Activated CD4-positive, alpha-beta T cell treated with anti-CD3 and anti-CD28 coated beads for 36 hours (primary cell): ENCODE measurements at places on chromosomes 6 and 20. TPM values are rescaled to one million over a fixed set of nuclear protein-coding genes. Genes with fewer than 3 reads are reported as not detected.

COL9A1 gene
- total RNA-seq: not detected

TAF11 gene
- total RNA-seq: 32.3 TPM

SLC12A5 gene
- 0.49 TPM for total RNA-seq

PRDM13 gene
- not detected for total RNA-seq

HSPA1L gene
- total RNA-seq: 2.2 TPM

TMEM151B gene
- not detected for total RNA-seq

IRF4 gene
- 601 TPM for total RNA-seq

DNA sequence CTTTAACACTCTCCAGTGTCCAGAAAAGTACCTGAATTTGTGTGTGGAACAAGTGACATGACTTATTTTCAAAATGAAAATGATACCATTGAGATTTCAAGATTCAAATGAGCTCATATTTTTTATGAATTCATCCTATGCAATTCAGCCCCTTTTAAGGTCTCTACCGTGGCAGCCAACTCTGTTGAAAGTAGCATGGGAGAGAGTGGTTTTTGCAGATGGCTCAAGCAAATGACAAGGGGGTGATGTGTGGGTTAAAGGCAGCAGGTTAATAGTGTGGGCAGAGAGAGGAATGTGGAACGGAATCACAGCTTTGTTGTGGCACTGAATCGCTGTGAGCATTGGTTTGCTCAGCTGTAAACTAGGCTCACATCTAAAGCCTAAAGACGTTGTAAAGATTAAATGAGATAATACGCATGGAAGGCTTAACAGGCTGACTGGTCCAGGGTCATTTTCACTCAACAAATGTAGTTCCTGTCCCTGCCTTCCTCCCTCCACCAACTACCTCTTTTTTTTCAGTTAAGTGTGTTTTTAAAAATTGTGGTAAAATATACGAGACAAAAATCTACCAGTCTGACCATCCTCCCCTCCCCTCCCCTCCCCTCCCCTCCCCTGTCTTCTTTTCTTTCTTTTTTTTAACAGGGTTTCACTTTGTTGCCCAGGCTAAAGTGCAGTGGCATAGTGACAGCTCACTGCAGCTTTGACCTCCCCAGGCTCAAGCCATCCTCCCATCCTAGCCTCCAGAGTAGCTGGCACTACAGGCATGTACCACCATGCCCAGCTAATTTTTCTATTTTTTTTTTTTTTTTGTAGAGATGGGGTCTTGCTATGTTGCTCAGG lies 114.7 kb upstream of the ZNF217 start:
- H3K36me3 ChIP-seq: no peaks in the 10 kb centered on the region
- no peaks in the 10 kb centered on the region for H3K27me3 ChIP-seq
- H3K4me3 ChIP-seq: peak overlapping the region; percentile 59

GRCh38 chr20:53981752-53982437 lies 88.5 kb downstream of the BCAS1 start:
- H3K27me3 ChIP-seq: peaks cover 10% of the 10 kb centered on the region
- H3K4me1 ChIP-seq: peaks cover 9% of the 10 kb centered on the region
- no peak overlapping the region for H3K27ac ChIP-seq
- no peaks in the 10 kb centered on the region for H3K36me3 ChIP-seq
- no peak overlapping the region for H3K4me3 ChIP-seq

- peaks cover 2% of the 10 kb centered on the region for H3K36me3 ChIP-seq
- H3K27me3 ChIP-seq: no peaks in the 10 kb centered on the region
- H3K4me3 ChIP-seq: no peak overlapping the region
- peaks cover 24% of the 10 kb centered on the region for H3K4me1 ChIP-seq
- no peak overlapping the region for H3K27ac ChIP-seq
- no peak for DNase-seq
Measured at GRCh38 chr6:11120271-11121005, 8.9 kb upstream of the ERVFRD-1 start.

DNA sequence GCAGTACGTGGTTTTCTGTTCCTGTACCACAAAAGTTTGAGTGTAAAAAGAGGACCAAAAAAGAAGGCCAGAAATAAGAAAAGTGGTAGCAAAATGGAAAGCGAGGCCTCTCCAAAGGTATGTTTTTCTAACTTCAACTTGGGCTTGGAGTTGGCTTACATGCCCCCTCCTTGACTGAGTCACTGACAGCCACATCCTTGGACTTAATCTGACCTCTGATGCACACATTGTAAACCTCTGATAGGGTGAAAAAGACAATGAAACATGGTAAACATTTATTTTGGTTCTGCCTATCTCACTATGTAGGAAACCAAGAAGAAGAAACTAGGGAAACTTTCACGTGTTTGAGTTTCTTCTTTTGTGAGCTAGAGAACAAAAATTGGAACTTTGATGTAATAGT lies 503.2 kb upstream of the ID4 start:
- no peak for DNase-seq
- no peak overlapping the region for H3K27ac ChIP-seq
- H3K27me3 ChIP-seq: no peaks in the 10 kb centered on the region
- no peak overlapping the region for H3K4me3 ChIP-seq
- no peaks in the 10 kb centered on the region for H3K36me3 ChIP-seq

DNA sequence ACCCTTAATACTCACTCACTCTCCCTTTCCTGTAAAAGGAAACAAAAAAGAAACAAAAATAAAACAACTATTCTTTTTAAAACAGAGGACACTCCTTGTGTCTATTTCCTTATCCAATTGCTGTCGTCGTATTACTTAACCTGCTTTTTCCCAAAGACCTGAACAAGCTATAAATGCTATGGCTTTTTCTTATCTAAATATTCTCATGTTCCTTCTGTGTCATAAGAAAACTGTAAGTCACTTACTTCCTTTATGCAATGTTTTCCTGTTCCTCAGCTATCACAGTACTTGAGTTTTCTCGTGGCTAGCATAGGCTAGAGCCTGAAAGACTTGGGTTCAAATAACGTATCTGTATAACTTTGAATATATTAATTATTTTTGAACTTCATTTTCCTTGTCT lies 99.2 kb downstream of the IRAK1BP1 start:
- DNase-seq: no peak
- no peak overlapping the region for H3K4me3 ChIP-seq
- peaks cover 43% of the 10 kb centered on the region for H3K36me3 ChIP-seq
- H3K27ac ChIP-seq: no peak overlapping the region

GRCh38 chr6:148969603-148970061 lies 222.8 kb downstream of the UST start:
- DNase-seq: no peak
- H3K27me3 ChIP-seq: peaks cover 10% of the 10 kb centered on the region
- H3K27ac ChIP-seq: no peak overlapping the region
- no peak overlapping the region for H3K4me3 ChIP-seq

- H3K4me3 ChIP-seq: no peak overlapping the region
- no peak for DNase-seq
- no peaks in the 10 kb centered on the region for H3K27me3 ChIP-seq
- H3K36me3 ChIP-seq: peaks cover 48% of the 10 kb centered on the region
Measured at GRCh38 chr20:1383623-1384404, 9.0 kb downstream of the FKBP1A start.

DNA sequence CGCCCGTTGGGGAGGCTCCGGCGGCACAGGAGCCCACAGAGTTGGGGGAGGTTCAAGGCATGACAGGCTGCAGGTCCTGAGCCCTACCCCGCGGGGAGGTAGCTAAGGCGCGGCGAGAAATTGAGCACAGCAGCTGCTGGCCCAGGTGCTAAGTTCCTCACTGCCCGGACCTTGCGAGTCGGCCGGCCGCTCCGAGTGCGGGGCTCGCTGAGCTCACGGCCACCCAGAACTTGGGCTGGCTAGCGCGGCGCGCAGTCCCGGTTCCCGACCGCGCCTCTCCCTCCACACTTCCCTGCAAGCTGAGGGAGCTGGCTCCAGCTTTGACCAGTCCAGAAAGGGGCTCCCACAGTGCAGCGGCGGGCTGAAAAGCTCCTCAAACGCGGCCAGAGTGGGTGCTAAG lies 23.9 kb upstream of the KIF13A start:
- no peaks in the 10 kb centered on the region for H3K4me1 ChIP-seq
- H3K27ac ChIP-seq: no peak overlapping the region
- H3K36me3 ChIP-seq: no peaks in the 10 kb centered on the region
- no peak overlapping the region for H3K4me3 ChIP-seq
- DNase-seq: no peak

GRCh38 chr6:125700581-125701353 lies 48.7 kb upstream of the HEY2 start:
- no peak for DNase-seq
- no peaks in the 10 kb centered on the region for H3K4me1 ChIP-seq
- H3K27me3 ChIP-seq: peaks cover 3% of the 10 kb centered on the region
- H3K4me3 ChIP-seq: no peak overlapping the region

DNA sequence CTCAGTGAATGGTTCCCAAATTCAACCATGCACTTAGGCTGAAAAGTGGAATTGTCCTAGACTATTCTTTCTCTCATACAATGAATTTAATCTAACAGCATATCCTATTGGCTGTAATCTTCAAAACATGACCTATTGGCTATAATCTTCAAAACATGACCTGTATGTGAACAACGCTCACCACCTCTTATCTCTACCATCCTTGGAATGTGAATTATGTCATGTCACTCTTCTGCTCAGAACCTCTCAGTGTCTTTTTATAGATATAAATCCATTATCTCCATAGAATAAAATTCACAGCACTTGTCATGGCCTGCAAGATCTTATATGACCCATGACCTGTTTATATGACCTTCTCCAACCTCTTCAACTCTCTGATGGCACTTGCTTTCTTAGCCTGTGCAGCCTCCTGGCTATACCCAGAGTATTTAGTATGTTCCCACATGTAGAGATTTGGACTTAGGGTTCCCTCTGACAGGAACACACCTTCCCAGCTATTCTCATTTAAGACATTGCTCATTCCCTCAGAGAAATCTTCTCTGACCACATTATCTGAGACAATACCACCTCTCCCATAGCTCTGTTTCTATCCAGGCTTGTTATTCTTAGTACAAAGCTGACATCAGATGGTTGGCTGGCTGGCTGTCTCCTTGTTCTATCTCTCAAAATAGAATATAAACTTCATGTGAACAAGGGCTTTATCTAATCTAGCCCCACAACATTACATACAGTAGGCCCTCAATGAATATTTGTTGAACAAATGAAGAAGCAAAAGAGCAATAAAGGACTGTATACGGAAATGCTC lies 275.0 kb upstream of the PREP start:
- H3K27ac ChIP-seq: no peak overlapping the region
- H3K36me3 ChIP-seq: no peaks in the 10 kb centered on the region
- DNase-seq: no peak
- H3K4me1 ChIP-seq: no peaks in the 10 kb centered on the region

DNA sequence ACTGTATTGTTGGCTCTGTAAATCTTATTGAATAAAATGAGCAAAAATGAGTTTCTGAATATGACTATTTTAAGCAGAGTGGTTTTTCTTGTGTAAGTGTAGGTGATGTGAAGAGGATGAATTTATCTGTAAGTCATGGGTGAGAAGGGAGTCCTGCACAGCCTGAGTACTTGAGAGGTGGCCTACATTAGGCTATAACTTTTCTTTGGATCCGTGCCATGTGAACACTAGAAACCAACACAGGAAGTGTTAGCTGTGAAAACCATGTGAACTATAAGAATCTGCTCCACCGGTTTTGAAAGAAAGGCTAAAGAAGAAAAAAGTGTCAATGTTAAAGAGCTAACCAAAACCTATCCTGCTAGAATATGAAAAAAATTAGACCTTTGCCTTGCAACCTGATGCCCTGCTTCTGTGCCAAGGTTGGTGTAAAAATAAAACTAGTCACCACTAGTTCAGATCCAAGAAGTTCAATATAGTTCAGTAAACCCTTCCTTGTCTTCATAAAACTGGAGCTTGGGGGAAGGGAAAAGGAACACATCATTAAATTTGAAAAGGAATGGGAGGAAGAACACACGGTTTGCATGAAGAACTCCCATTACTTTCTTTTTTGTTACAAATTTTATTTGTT lies 21.3 kb downstream of the PLCB1 start:
- no peak overlapping the region for H3K4me3 ChIP-seq
- no peaks in the 10 kb centered on the region for H3K36me3 ChIP-seq
- no peaks in the 10 kb centered on the region for H3K27me3 ChIP-seq
- no peak for DNase-seq
- peak overlapping the region; percentile 48 for H3K27ac ChIP-seq

DNA sequence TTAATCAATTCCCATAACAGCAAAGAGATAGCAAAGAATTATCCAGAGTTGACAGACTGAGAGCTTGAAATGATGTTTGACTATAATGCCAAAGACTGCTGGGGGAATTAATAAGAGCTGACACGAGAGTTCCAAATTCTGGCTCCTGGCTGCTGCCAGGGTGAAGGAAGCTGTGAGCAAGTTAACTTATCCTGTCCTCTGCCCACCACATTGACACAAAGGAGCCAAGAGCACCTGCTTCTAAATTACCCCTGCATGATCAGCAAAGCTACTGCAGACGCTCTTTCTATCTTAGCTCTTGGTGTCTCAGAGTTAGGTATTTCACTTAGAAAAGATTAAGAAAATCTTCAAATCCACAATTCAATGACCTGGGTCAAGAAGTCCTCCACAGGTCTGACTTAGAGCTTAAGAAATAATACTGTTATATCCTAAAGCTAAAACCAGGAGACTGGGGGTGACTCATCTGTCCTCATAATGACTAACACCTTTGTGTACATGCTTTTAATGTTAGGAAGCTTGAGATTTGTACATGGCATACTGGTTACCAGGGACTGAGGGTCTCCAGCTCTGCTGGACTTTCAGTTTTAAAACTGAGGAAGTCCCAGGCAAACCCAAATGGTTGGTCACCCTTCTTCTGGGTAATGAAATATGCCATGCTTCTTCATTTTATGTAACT lies 13.2 kb upstream of the FRK start:
- no peaks in the 10 kb centered on the region for H3K36me3 ChIP-seq
- peaks cover 12% of the 10 kb centered on the region for H3K27me3 ChIP-seq
- H3K4me3 ChIP-seq: no peak overlapping the region

- no peaks in the 10 kb centered on the region for H3K4me1 ChIP-seq
- no peak for DNase-seq
- no peaks in the 10 kb centered on the region for H3K36me3 ChIP-seq
- H3K27ac ChIP-seq: no peak overlapping the region
- H3K27me3 ChIP-seq: peaks cover 8% of the 10 kb centered on the region
Measured at GRCh38 chr20:48385114-48385513, 442.7 kb downstream of the PREX1 start.

GRCh38 chr6:105058846-105059245 lies 101.9 kb downstream of the LIN28B start:
- no peak overlapping the region for H3K4me3 ChIP-seq
- H3K4me1 ChIP-seq: no peaks in the 10 kb centered on the region
- no peak for DNase-seq
- H3K36me3 ChIP-seq: no peaks in the 10 kb centered on the region

DNA sequence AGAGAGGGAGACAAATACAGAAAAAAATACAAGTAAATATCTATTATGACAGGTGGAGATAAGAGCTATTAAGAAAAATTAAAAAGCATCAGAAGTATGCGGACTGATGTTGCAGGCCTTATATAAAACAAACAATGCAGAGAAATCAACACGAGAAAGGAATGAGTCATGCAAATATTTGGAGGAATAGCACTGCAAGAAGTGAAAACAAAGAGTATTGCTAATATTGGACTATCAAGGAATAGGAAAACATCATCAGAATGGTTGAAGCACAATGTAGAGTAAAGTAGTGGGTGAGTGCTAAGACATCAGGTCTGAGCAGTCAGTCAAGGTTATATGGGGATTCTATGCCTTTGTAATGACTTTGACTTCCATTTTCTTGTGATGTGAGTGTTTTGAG lies 657.5 kb upstream of the GJE1 start:
- H3K4me3 ChIP-seq: no peak overlapping the region
- no peak overlapping the region for H3K27ac ChIP-seq
- H3K36me3 ChIP-seq: no peaks in the 10 kb centered on the region

- H3K27ac ChIP-seq: no peak overlapping the region
- H3K27me3 ChIP-seq: peaks cover 3% of the 10 kb centered on the region
- H3K36me3 ChIP-seq: no peaks in the 10 kb centered on the region
Measured at GRCh38 chr6:121835662-121836061, 400.2 kb downstream of the GJA1 start.

- H3K4me1 ChIP-seq: no peaks in the 10 kb centered on the region
- H3K4me3 ChIP-seq: no peak overlapping the region
- no peaks in the 10 kb centered on the region for H3K36me3 ChIP-seq
Measured at GRCh38 chr20:15654208-15654649, 919.0 kb downstream of the KIF16B start.
